Ureter (tissue), 1 donor: ENCODE measurements at places on chromosomes 1 and 21. TPM values are rescaled to one million over a fixed set of nuclear protein-coding genes. Genes with fewer than 3 reads are reported as not detected.

HRNR gene
- total RNA-seq, result not detected

HSPA6 gene
- total RNA-seq, result 2.9 TPM

PRR9 gene
- not detected for total RNA-seq

IL6R gene
- total RNA-seq, result 12.5 TPM

BSND gene
- total RNA-seq, result not detected

KRTAP10-9 gene
- total RNA-seq, result not detected
